ENCODE measurements at places on chromosomes 12 and 14.

DNA sequence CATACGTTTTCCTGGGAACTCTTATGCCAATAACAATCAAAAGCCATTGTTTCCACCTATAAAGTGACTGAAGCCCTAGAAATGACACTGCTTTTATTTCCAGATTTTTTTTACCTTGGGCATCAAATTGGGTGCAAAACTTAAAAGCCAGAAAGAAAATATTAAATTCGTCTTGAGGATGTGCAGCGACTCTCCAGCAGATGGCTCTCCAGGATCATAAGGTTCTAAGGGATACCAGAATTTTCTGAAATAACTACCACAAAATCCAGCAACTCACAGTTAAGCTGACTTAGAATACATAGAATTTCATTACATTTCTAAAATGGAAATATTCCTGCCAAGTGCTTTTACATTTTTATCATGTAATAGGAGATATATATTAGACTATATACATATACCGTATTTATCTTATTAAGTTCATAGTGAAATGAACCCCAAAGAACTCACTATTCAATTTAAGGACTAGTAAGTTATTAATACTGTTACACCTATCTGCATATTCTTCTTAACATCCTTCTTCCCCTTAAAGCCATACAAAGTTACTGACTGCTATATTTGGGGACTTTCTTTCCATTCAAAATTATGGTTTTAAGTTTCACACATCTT lies 44.0 kb downstream of the ARMH4 start:
- peak; percentile 26 for DNase-seq

DNA sequence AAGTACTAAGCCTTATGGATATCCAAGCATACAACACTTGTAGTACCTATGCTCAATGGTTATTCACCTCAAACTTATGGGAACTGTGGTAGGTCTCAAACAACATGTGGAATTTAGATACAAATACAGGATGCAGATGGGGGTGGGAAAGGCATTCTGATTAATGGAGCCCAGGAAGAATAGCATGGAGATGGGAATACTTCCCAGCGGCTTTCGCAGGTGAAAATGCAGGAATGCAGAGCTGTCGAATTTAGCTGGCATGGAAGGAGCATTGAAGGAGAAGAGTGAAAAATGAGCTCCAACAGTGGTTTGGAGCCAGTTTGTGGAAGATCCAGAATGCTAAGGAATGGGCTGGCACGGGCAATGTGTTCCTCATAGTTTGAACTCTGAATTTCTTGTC lies 89.9 kb downstream of the NKX2-1 start:
- DNase-seq = no peak

- no peak for DNase-seq
These were observed 23.3 kb upstream of the NEK9 start for GRCh38 chr14:75150150-75150549.

DNA sequence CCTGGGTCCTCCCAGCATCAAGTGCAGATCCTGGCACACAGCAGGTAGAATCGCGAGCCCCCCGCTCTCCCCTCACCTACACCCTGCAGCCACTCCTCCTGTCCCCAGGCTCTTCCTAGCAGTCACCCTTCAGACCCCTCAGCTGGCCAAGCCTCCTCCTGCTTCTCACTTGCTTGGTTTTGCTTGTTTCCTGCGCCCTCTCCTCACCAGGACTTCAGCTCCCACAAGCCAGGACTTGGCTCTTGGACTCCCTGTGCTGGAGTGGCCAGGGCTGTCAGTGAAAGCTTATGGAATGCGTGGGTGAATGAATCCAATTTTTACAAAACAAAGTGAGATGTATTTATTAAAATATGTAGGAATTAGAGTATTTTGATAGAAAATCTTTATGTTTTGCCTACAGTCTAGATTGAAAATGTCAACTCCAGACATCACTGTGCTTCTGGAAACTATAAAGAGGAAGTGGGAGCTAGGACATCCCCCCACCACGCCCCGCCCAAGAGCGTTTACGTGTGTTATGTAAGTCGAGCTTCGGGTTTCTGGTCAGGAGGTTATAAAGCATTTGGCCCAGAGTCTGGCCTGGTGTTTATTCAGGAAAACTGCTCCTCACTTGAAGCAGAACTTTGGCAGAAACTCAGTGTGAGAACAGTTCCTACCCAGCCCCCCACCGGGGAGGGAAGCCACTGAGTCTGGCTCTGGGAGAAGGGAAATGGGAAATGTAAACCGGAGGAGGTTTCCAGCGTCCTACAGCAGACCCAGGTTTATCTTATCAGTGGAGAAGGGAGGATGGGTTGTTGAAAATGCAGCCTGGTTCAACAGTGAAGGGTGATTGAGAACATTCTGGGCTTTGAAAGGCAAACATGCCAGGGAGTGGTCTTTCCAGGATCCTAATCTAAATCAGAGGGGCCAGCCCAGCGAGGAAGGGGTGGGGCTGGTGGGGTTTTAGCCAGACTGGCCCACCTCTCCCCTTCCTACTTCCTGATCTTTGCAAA lies 8.8 kb downstream of the ALDH2 start:
- DNase-seq = no peak

DNA sequence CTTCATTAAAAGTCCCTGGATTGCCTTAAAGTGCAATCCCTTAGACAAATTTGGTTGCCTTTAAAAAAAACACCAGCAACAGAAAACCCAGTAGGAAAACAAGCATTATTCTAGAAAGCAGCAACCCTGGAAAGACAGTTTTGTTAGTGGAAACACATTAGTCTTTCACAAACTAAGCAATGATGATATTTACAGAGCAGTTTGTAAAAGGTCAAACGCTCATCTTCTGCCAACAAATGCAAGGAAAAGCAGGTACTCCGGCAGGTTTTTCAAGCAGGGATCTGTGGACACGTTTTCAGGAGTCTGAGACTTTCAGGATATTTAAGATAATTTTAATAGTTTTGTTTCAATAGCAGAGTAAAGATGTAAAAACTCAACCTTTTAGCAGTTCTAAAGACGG lies 202.2 kb downstream of the EXOC5 start:
- DNase-seq = no peak

DNA sequence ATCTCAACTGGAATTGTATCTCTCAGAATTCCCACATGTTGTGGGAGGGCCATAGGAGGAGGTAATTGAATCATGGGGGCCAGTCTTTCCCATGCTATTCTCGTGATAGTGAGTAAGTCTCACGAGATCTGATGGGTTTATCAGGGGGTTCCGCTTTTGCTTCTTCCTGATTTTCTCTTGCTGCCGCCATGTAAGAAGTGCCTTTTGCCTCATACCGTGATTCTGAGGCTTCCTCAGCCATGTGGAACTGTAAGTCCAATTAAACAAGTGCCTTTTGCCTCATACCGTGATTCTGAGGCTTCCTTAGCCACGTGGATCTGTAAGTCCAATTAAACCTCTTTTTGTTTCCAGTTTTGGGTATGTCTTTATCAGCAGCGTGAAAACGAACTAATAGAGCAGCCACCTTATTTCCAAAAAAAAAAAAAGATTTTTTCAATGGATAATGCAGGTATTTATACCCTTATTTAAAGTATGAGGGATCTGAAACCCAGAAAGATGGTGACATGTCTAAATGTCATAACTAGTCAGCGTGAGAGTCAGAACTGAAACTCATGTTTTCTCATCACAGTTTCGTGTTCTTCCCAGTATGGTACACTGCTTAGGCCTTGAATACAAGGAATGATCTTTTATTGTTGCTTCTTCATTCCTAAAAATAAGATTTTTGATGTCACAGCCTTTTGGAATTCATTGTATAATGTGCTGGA lies 89.6 kb downstream of the ERC1 start:
- no peak for DNase-seq

- no peak for DNase-seq
These were observed 329.6 kb downstream of the TMTC2 start for GRCh38 chr12:83016218-83016835.

- no peak for DNase-seq
These were observed 18.5 kb downstream of the ELK3 start for GRCh38 chr12:96212456-96213375.

- no peak for DNase-seq
These were observed 6.7 kb upstream of the DNAAF2 start for GRCh38 chr14:49641697-49642129.

- DNase-seq = no peak
These were observed 2.1 kb upstream of the PYGL start for GRCh38 chr14:50946234-50946935.

DNA sequence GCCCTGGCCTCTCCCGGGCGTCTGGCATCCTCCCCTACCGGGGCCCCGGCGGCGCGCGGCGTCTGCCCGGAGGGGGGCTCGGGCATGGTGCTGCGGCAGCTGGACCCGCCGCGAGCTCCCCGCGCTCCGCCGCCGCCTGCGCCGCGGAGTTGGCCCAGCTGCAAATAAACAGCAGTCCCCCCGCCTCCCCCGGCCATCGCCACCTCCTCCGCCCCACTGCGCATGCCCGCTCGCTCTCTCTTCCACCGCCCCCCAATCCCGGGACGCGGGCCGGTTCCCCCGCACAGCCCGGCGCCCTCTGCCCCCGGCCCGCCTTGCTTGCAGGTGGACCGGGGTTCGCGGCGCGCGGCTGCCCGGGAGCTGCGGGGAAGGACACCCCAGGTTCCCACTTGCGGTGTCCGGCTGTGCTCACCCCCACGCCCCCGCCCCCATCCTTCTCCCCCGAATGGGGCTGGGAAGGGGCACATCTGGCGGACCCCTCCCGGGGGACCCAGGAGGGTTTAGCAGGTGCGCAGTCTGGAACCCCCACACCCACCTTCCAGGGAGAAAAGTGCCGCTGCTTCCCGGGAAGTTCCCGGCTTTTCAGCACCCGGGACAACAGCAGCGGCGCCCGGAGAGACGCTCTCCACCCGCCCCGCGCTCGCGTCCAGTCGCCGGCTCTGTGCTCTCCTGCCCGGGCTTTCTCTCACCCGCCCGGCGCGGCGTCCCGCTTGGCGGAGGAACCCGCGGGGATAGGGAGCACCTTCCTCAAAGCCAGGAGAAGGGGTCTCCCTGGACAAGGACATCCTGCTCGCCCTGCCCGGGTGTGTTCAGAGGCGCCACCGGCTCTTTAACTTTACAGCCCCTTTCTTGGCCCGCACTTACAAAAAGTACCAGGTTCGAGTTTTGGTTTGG lies at the start of gene TMTC1:
TSS of gene TMTC1 (minus strand) at position 170 of the 894 bp plus-strand sequence. CDS start 191 bp downstream, outside the sequence.
- no peak for DNase-seq

DNA sequence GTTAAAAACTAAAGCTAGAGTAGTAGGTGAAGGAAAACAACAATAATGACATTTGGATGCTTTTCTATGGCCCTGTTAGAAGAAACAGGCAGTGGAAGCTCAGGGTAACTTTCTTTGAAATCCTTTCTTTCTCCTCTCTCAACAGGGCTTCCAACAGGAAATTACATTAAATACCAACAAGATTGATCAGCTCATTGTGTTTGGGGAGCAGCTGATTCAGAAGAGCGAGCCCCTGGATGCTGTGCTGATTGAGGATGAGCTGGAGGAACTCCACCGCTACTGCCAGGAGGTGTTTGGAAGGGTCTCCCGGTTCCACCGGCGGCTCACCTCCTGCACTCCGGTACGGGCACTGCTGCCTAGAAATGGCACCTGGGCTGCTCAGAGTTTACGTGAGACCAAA lies 81.5 kb downstream of the ESR2 start:
- DNase-seq = no peak

DNA sequence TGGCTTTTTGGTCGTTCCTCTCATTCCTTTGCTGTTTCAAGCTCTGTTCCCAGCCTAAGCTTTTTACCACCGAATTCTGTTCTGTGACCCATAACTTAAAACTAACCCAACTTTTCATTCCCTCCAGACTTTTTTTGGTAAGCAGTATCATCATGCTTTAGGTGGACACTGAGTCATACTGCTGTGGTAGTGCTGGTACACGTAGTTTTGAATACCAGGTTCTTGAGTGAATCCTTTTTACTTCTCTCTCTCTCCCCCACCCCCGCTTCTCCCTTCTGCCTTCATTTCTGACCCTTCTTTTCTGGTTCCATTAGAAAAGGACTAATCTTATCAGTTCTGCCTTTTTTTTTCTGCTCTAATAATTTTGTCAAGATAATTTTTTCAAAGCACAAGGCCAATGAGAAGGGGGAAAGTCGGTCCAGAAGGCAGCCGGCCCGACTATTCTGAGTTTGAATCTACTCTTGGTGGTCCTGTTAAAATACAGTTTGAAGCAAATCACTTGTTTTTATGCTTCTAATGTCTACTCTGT lies 2.3 kb upstream of the MDM2 start:
- no peak for DNase-seq

- DNase-seq = no peak
These were observed 100.3 kb downstream of the LRIG3 start for GRCh38 chr12:58819985-58820384.

DNA sequence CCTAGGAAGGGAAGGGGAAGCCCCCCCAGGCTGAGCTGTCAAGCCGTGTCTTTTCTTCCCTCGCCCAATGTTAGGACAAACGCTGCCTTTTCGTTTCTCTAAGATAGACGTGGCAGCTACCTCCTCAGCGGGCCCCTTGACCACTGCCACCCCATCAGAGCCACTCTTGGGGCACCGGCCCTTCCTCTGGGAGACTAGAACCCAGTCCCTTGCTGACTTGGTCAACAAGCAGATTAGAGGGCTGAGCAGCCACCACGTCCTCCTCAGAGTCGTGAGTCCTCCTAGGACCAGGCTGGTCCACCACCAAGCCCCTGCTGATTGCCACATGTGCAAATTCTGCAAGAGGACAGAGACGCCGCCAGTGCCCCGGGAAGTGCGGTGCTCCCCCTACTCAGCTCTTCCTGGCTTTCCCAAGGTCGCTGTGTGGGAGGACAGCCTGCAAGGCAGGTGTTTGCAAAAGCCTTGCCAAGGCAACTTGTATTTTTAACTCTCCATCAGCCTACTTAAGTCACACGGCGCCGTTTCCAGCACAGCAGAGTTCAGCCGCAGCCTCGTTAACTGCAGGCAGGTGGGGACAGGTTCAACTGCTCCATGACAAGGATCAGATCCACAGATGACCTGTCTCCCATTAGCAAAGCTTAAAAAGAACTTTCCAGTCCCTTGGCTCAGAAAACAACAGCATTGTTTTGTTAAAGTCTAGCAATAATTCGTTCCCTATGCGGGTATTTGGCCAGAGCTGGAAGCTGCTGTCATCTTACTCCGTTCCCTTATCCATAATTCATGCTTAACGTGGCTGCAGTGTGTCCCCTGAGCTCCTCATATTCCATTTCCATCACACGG lies 65.6 kb downstream of the TESC start:
- no peak for DNase-seq

DNA sequence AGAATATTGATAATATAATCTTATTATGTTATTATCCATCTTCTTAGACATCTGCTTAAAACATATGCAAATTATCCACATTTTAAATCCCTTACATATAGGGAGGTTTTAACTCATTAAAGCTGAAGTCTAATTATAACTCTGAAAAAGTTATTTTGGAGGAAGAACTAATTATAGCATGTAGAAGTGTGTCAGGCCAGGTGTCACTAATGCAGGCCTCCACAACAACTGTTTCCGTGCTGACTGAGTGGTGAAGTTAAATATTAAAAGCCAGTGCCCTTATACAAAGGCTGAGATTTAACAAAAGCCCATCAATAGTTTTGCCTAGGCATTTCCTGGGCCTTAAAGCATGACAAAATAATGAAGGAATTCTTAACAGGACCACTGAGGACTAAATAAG lies 157.4 kb downstream of the LRRK2 start:
- DNase-seq = no peak

Measured in activated CD4-positive, alpha-beta T cell treated with anti-CD3 and anti-CD28 coated beads, Interleukin-2, amount 50 U/mL, for 4 hours (primary cell).